Activated naive CD4-positive, alpha-beta T cell treated with anti-CD3 and anti-CD28 coated beads, Interleukin-2, amount 10 ng/mL, durations not matched to agents 5 hours and 36 hours (primary cell): ENCODE measurements at places on chromosomes 5 and 9. TPM values are rescaled to one million over a fixed set of nuclear protein-coding genes. Genes with fewer than 3 reads are reported as not detected.

Gene SLC25A2
- 0.45 TPM for total RNA-seq

Gene PCDHAC1
- total RNA-seq: not detected

Gene SNCAIP
- total RNA-seq: not detected

Gene HTR4
- total RNA-seq: not detected

Gene OBP2B
- not detected for total RNA-seq

Gene IRF1
- 321 TPM for total RNA-seq

Gene ZNF883
- total RNA-seq: 0.55 TPM

Gene BHMT2
- total RNA-seq: not detected

Gene CNTLN
- 0.53 TPM for total RNA-seq

Gene SLCO6A1
- total RNA-seq: not detected

Gene PCDHGA10
- total RNA-seq: 0.05 TPM

Gene LCN6
- not detected for total RNA-seq

Gene BARHL1
- not detected for total RNA-seq

Gene ZNF608
- total RNA-seq: not detected

Gene PTGR1
- 0.39 TPM for total RNA-seq

Gene STOM
- 21.5 TPM for total RNA-seq

Gene FUBP3
- 33.1 TPM for total RNA-seq

Gene RECK
- 6.6 TPM for total RNA-seq

Gene MPDZ
- total RNA-seq: not detected

Gene PRSS3
- total RNA-seq: not detected

Gene SIT1
- 193 TPM for total RNA-seq

Gene SHISAL2B
- total RNA-seq: not detected

Gene PCAT7
- total RNA-seq: not detected

Gene FBP1
- total RNA-seq: 1.1 TPM

Gene LRRC14B
- not detected for total RNA-seq

Gene MRPL22
- total RNA-seq: 42.9 TPM

Gene TMEFF1
- 0.23 TPM for total RNA-seq

Gene CYSRT1
- 0.40 TPM for total RNA-seq

Gene IRX2
- total RNA-seq: not detected

Gene MORN5
- total RNA-seq: not detected

Gene PCDH1
- total RNA-seq: not detected

Gene PHF24
- not detected for total RNA-seq

Gene HACD4
- 13.0 TPM for total RNA-seq

Gene GRPEL2
- total RNA-seq: 38.7 TPM

Gene FGF18
- 0.12 TPM for total RNA-seq

Gene UGT3A2
- total RNA-seq: not detected

Gene CDKN2B-AS1
- total RNA-seq: 6.6 TPM

Gene ESM1
- total RNA-seq: not detected

Gene KCNV2
- total RNA-seq: not detected

Gene CCNJL
- not detected for total RNA-seq

Gene ORM2
- total RNA-seq: not detected

Gene FGD3
- total RNA-seq: 155 TPM

Gene SLC25A48
- not detected for total RNA-seq
